Stimulated activated CD4-positive, alpha-beta T cell treated with anti-CD3 and anti-CD28 coated beads, Interleukin-4, amount 100 ng/mL, for 1 hour (primary cell): ENCODE measurements at places on chromosomes 7 and 10.

- no peak for DNase-seq
Measured at GRCh38 chr7:70383066-70383782, 748.7 kb upstream of the GALNT17 start.

GRCh38 chr10:74932648-74933047, 106.2 kb downstream of the KAT6B start:
- no peak for DNase-seq

DNA sequence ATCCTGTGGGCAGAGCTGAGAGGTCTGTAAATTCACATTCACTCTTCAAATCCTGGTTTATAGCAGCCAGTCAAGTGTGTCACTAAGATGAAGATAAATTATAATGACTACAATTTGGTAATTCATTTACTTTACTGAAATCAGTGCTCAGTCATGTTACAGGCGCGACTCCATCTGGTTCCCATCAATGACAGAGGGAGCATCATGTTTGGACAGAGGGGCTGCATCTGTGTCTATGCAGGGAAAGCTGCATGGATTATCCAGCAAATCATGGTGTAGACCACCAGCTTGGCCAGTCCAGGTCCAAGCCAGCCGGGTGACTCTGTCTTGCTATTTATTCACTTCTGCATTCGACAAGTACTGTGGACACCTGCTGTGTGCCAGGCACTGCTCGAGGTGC, 214.1 kb upstream of the ZNF32 start:
- no peak for DNase-seq

DNA sequence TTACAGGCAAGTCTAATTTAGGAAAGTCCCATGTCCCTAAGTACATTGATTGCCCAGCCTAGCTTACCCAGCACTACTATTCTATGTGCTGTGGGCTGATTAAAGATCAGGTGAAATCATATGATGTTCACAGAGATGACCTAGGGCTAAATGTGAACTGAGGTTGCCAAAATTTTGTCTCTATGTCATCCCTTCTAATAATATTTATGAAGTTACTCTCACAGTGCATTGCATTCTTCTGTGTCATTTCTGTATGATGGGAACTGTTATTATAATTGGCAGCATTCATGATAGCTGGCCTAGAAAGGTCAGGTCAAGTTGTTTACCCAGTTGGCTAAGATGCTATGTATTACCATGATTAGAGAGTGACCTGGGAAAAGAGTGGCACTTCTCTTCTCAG, 2.8 kb upstream of the PDK4 start:
- DNase-seq, result no peak

GRCh38 chr7:84194484-84195271, at the start of gene SEMA3A:
TSS of gene SEMA3A (minus strand) at chr7:84194789. CDS start at chr7:84194586, 203 bp downstream.
- DNase-seq, result no peak

- no peak for DNase-seq
Measured at GRCh38 chr10:124754227-124754626, 10.0 kb upstream of the FAM53B start.
